ENCODE measurements at places on chromosomes 7 and 10.

GRCh38 chr10:126243971-126244370, 144.3 kb downstream of the ADAM12 start:
- no peak for DNase-seq

DNA sequence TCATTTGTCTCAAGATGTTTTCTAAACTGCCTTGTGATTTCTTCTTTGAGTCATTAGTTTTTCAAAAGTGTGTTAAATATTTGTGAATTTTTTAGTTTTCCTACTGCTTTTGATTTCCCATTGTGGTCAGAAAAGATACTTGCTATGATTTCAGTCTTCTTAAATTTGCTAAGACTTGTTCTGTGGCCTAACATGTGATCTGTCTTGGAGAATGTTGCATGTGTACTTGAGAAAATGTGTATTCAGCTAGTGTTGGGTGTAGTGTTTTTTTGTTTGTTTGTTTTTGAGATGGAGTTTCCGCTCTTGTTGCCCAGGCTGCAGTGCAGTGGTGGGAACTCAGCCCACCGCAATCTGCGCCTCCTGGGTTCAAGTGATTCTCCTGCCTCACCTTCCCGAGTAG, 28.6 kb downstream of the BMPR1A start:
- DNase-seq, result no peak

DNA sequence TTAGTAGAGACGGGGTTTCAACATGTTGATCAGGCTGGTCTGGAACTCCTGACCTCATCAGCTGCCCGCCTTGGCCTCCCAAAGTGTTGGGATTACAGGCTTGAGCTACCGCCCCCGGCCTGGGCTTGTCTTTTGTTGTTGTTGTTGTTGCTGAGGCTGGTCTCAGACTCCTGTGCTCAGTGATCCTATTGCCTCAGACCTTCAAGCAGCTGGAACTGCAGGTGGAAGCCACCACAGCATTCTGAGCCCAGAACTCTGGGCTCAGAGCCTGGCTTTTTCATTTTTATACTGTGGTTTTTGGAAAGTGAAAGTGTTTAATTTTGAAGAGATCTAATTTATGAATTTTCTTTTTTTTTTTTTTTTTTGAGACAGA, 16.2 kb upstream of the DNAJB6 start:
- no peak for DNase-seq

DNA sequence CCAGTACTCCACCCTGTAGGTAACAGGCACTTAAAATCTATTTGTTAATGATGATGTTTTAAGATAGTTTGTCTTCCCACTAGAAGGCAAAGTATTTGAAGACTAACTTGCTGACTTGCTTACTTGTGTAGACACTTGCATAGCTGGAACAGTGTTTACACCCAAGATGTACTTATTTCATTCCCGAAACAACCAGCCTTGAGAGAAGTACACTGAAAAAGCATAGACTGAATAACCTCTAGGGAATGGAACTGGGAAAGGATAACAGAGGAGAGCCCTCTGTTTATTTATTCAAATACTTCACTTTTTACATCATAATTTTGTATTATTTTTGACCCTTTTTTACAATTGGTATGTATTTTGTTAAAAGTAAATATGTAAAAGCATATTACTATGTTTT, 33.1 kb upstream of the TMEM26 start:
- no peak for DNase-seq

GRCh38 chr10:24889639-24890038, 62.8 kb downstream of the PRTFDC1 start:
- no peak for DNase-seq

DNA sequence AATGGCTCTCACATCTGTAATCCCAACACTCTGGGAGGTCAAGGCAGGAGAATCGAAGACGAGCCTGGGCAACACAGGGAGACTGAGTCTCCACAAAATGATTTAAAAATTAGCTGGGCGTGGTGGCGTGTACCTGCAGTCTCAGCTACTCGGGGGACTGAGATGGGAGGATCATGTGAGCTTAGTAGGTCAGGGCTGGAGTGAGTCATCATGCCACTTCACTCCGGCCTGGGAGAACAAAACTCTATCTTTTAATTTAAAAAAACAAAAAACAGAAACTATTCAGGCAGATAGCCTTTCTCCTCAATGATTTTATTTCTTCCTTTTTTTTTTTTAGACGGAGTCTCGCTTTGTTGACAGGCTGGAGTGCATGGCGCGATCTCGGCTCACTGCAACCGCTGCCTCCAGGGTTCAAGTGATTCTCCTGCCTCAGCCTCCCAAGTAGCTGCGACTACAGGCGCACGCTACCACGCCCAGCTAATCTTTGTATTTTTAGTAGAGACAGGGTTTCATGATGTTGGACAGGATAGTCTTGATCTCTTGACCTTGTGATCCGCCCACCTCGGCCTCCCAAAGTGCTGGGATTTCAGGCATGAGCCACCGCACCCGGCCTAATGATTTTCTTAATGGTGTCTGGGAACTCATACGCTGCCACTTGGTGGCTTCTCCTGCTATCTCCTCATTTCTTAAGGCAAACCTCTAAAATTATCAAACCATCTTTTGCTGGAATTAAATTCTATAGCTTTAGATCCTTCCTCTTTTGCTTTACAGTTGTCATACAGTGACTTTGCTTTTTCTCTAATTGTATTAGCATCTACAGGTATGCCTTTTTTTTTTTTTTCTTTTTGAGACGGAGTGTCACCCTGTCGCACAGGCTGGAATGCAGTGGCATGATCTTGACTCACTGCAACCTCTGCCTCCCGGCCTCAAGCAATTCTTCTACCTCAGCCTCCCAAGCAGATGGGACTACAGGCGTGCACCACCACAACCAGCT, 22.9 kb downstream of the SRPK2 start:
- no peak for DNase-seq

DNA sequence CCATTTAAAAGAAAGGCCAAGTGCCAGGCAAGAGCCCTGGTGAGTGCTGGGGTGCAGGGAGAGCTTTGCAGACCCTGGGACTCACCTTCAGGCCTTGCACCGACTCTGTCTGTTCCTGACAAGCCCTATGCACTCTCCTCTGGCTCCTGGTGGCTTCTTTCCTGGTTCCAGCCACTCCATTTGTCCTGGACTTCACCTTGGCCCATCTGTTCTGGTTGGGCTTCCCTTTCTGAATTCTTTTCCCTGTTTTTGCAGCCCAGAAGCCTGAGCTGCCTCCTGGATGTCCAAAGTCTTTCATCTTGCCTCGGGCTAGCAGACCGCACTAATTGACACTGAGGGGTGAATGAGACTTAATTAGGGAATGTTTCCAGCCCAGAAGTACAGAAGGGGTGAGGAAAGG, 60.5 kb downstream of the PYROXD2 start:
- no peak for DNase-seq

- DNase-seq, result no peak
Measured at GRCh38 chr7:461117-461452, 58.6 kb downstream of the PDGFA start.

- DNase-seq, result no peak
Measured at GRCh38 chr10:48536916-48537890, 67.7 kb downstream of the ARHGAP22 start.

- no peak for DNase-seq
Measured at GRCh38 chr7:12898004-12898403, 210.6 kb downstream of the ARL4A start.

DNA sequence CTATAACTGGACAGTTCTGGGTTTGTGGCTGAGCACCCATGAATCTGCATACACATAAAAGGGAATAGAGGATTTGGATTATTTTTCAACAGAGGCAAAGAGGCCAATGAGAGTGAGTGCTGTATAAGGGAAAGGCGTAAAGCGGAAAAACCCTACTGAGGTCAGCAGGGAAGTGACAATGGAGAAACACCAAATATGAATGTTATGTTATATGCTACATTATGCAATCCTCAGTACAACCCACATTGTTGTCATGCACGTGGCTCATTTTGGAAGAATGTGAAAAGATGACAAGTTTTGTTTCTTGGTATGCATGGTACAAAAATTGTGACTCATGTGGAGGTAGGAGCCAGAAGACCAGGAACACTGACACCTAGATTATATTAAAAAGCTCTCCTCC, 113.6 kb upstream of the AMPH start:
- no peak for DNase-seq
